T-helper 9 cell (primary cell): ENCODE measurements at places on chromosomes 4 and X.

- DNase-seq = no peak
These were observed 149.3 kb downstream of the PALLD start for GRCh38 chr4:168646001-168646768.

- DNase-seq = no peak
These were observed 164.4 kb upstream of the CPEB2 start for GRCh38 chr4:14837860-14838259.

DNA sequence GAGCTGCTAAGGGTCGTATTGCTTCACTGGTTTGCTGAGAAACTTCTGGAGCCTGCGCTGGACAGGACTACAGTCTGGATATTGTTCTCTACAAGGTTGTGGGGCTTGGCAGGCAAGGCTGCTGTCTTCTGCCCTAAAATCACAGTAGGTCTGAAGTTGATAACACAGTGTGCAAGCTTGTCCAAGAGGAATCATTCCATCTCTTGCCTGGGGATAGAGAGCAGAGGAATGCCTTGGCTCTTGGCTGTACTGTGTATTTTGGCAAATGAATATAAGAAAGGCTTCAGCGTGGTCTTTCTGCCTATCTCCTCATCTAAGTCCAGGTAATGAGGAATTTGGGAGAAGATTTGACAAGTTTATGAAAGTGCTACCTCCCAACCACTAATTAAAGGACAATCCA lies 9.4 kb upstream of the RASL11B start:
- DNase-seq = no peak

- DNase-seq = no peak
These were observed 4.2 kb downstream of the PAK3 start for GRCh38 chrX:111100191-111100590.

- DNase-seq = no peak
These were observed 73.3 kb upstream of the ZDHHC15 start for GRCh38 chrX:75596178-75596577.

- no peak for DNase-seq
These were observed 71.0 kb downstream of the RELL1 start for GRCh38 chr4:37615059-37615719.

- no peak for DNase-seq
These were observed 8.2 kb downstream of the MSANTD1 start for GRCh38 chr4:3257103-3257555.

GRCh38 chrX:12975991-12976558 lies 1.2 kb downstream of the TMSB4X start:
- DNase-seq = no peak

DNA sequence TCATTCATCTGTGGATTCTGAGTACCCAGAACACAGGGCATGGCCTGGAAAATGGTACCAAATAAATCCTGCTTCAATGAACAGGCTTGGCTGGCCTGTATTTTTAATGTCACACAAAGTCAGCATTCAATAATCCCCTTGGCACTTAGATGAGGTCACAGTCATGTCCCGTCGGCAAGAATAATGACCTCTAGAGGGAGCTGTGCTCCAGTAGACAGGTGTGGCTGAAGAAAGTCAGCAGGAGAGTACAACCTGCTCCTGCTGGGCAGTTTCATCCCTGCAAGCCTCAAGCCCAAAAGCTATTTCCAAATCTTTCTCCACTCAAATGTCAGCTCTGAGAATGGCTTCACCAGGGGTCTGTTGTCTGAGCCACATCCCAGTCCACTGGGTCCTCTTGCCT lies 404.0 kb upstream of the F9 start:
- DNase-seq = no peak

GRCh38 chr4:80142394-80143306 lies 54.7 kb upstream of the PRDM8 start:
- DNase-seq = no peak

DNA sequence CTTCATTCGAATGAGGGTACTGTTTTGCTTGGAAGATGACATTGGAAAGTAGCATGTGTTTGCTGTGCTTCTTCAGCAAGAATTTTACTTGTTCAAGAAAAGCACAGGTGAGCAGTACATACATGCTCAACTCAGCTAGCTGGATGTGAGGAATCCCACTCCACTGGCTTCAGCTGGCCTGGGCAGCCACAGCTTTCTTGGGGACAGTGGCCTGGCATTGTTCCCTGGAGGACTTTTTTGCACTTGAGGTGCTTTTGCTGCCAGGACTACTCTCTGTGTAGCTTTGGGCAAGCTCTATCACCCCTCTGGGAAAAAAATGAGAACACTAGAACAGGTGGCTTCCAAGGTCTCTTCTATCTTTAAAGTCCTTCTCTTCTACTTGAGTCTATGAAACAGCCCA lies 184.3 kb downstream of the LDB2 start:
- no peak for DNase-seq
